ENCODE measurements at places on chromosomes 4 and X.

- no peak for DNase-seq
Measured at GRCh38 chr4:70515367-70516250, 2.8 kb upstream of the AMTN start.

- no peak for DNase-seq
Measured at GRCh38 chr4:75995727-75996126, 5.0 kb upstream of the SDAD1 start.

DNA sequence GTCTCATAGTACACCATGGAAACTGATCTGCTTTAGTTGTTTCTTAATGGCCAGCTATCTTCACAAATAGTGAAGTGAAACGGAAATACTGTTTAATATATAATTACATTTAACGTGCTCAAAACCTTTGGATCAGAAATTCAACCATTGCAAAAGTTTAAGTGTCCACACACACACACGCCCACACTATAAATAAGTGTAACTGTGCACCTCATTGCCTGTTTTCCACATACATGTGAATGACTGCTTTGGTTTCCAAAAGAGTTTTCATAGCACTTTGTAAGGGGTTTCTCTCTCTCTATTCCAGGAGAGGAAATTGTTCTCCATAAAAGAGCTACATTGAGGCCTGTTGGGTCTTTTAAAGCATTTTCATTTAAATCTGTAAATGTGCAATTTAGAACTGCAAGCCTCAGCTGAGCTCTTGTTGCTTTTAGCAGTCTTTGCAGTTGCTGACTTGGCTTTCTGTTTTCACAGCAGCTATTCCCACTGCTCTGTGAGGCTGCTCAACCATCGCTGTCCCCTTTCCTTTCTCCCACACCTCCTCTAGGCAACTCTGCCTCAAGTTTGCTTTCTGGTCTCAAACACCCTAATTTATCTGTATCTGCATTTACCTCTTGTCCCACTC, 94.5 kb downstream of the RAPGEF2 start:
- no peak for DNase-seq

DNA sequence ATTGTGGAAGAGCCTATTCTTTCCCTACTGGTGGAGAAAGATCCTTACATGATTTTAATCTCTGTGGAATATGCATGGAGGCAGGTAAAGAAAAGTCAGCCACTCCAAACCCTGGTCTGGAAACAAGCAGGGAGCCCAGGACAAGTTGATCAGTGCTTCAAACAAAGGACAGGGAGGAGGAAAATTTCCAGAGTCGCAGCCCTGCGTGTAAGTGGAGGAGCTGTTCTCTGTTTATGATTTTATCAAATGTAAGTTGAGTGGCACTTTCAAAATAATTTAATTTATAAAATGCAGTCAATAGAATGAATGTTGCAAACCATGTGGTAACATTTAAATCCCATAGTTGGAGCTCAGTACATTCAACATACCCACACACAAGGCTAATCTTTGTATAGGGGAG, 57.0 kb downstream of the SLC34A2 start:
- no peak for DNase-seq

- no peak for DNase-seq
Measured at GRCh38 chr4:39825090-39825489, 127.2 kb downstream of the UBE2K start.

DNA sequence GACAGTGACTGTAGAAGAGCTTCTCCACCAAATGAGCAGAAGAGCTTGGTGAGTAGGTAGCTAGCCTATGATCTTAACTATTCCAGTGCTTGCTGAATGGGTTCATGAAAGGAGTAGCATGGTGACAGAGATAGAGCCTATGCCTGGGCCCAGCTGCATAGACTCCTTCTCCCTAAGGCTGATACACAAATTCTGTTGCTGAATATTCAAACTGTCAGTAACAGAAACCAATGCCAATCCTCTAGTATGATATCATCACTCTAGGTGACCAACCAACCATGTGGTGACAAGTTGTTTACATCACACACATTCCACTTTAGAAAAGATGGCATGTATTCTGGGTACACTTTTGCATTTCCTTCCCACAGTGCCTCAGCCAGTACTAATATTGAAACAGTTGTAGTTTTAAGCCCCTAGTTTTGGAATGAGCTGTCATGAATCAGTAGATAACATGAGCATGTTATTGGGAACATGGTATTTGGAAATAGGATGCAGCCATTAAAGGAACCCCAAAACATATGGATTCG, 103.4 kb upstream of the GRXCR1 start:
- no peak for DNase-seq

GRCh38 chr4:123412700-123413512, 16.3 kb downstream of the SPRY1 start:
- DNase-seq = no peak

- no peak for DNase-seq
Measured at GRCh38 chr4:181582595-181582994, 660.6 kb upstream of the TENM3 start.

- no peak for DNase-seq
Measured at GRCh38 chr4:6184169-6184568, 16.2 kb downstream of the JAKMIP1 start.

- DNase-seq = no peak
Measured at GRCh38 chr4:70945452-70946055, 43.4 kb downstream of the MOB1B start.

DNA sequence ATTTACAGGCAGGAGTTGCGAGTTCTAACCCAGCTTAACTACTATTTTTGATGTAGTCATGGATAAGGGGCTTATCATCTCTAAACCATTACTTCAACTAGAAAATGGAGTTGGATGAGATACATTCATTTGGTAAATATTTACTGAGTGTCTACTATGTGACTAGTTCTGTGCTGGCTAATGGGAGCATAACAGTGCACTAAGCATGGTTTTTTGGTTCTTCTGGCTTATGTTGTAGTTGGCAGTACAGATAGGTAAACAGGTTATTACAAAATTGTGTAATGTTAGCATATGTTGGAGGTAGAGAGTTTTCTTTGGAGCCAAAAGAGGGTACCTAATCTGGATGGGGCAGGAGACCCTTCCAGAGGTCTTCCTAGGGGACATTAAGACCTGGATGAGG, 25.8 kb upstream of the PI4K2B start:
- DNase-seq = no peak

DNA sequence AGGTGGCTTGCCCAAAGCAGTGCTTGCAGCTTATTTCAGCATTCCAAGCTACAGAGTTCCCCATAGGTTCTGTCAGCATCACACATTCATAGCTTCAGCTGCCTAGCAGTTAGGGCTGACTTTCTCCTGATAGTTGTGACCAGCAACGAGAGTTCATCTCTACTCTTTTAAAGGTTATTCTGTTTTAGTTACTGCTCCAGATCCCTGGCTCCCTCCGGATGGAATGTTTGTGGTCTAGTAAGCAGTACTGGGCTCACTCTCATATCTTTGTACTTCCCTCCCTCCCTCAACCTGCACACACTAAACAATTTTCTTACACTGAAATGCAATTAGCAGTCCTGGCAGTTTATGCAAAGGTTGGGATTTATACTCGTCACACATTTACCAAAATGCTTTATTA, 43.9 kb downstream of the PTTG2 start:
- no peak for DNase-seq

DNA sequence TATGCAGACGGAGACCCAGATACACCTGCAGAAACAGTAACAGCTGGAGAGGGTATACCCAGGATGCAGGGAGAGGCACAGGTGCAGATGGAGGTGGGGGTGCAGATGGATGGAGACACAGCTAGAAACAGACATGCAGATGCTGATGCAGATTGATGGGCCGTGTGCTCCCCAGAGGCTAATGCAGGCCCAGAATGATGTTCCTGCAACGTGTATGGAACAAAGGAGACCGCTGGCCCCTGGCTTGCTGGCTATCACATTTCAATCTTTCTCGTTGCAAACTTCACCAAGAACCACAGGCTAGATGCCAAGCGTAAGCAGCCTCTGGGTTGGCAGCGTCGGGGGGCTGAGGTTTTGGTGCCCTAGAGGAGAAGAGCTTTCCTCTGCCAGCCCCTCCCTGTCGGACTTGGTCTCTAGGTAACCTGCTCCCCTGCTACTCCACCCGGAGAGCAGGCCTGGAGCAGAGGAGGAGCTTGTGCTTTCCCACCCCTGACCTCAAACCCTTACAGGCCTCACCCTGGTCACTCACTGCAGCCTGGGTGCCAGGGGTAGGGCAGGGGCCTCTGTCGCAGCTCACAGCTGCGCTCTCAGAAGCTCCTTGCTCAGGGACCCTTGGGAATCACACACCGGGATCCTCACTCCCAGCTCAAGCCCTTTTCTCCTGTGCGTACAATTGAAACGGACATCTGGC, 69.0 kb upstream of the PSAPL1 start:
- DNase-seq = no peak

GRCh38 chr4:108371282-108371681, 202.6 kb upstream of the LEF1 start:
- DNase-seq = no peak

- DNase-seq = no peak
Measured at GRCh38 chrX:9897761-9898161, 69.4 kb upstream of the CLDN34 start.

DNA sequence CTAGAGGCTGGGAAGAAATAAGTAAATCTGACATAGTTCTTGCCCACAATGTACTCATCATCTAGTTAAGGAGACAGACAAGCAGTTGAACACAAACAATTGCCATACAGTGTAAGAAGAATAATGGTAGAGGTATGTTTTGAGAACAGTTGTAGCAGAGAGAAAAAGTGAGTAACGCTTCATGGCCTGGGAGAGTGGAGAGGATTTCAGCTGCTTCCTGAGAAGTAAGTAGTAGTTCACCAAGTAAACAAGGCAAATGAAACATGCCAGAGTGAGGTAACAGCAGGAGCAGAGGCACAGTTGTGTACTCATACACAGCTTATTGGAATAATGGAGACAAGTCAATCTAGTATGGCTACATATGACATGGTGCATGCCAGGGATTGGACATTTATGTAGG, 53.6 kb upstream of the RAP2C start:
- DNase-seq = no peak

GRCh38 chrX:84339507-84340364, 151.7 kb upstream of the RPS6KA6 start:
- no peak for DNase-seq

DNA sequence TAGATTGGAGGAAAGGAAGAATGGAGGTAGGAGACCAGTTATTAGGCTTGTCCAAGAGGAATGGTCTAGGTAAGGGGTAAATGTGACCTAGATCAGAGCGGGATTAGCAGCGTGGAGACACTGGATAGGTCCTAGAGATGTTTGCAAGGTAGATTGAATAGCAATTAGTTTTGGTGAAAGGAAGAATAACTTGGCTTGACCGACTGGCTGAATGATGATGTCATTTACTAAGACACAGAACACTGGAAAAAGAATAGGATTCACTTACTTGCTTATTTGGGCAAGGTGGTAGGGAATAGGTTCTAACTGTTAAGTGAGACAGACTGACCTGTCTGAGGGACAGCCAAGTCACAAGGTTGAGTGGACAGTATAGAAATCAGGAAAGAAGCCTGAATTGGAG, 71.3 kb downstream of the VEGFC start:
- no peak for DNase-seq

DNA sequence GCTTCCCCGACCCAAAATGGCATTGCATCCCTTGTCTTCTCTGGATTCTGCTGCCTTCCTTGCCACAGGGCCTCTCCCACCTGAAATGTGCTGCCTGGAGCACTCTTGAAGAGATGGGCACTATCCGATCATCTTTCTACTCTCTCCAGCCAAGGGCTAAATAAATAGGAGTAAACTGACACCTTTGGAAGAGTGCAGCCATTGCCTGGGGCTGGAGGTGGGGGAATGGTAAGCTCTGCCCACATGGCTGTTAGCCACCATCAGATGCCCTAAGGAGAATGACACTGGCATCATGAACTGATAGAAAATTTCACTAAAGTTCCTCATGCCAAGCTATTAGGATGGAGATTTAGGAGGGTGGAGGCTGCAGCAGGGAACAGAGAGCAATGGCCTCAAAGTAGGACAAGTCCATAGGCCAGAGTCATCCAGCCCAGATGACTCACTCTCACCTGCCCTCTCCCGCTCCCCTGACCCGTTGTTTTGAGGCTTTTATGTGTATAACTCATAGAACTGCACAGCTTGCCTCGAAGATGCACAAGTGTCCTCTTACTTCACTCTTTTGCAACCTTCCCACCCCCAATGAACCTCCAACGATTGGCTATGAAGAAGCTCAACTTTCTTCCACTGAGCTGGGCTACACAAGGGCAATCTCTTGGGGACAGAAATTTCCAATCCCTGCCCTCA, 822 bp upstream of the PFKFB1 start:
- no peak for DNase-seq

DNA sequence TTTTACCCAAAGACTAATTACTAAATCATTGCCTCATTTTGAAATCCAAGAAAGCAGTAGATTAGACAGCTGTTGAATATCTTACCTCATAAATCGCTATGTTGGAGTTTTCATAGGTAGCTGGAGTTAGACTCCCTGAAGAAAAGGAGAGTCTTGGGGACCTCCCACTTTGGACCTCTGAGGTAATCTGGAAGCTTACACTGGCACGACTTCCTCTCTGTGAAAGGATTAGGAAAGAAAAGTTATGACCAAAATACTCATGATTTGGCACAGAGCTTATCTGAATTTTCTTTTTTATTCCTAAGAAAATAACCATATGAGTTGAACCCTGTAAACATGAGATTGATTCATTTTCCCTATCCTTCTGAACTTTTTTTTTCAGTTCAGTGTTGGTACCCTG, 40.6 kb downstream of the GUCY2F start:
- no peak for DNase-seq

DNA sequence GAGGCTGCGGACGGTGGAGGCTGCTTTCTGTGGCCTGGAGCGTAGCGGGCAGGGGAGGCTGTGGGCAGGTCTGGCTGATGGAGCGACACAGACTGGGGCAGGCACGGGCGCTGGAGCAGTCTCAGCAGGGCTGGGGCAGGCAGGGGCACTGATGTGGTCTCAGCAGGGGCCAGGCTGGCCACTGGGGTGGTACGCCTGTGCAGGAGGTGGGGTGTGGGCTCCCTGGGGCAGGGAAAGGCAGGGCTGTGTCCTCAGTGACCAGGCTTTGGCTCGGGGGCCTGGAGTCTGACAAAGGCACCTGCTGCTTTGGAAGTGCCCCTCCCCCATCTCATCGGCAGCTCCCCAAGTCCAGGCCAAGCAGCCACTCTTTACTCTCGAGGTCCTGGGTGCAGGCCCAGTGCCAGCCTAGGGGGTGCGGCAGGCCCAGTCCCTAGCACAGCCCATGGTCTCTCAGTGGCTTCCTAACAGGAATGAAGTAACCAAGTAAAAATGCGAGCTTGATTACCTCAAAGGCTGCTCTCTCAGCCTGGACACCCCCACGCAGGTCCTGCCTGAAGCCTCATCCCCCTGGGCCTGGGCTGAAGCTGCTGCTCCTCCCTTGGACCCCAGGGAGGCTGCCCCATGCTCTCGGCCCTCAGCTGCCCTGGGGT, 55.5 kb downstream of the ADRA2C start:
- no peak for DNase-seq

- DNase-seq = no peak
Measured at GRCh38 chrX:133586443-133586842, 171.2 kb upstream of the GPC4 start.

All from activated naive CD4-positive, alpha-beta T cell treated with anti-CD3 and anti-CD28 coated beads, Interleukin-2, amount 50 U/mL, for 72 hours (primary cell).